ENCODE measurements at places on chromosomes 13 and 19.
A peak's percentile ranks its signal among the peaks of the same experiment; 100 is the strongest.

DNA sequence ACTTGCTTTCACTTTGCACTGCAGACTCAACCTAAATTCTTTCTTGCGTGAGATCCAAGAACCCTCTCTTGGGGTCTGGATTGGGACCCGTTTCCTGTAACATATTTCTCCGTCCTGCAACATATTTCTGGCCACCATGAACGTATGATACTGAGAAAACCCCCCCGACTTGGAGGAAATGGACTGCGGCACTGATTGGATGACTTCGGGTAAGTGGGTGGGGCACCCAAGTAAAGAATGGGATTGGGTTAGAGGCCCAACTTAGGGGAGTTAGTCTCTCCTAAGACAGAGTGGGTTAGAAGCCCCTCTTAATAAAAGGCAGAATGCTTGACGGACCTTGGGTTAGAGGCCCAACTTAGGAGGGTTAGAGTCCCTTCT, 690.4 kb downstream of the UQCRFS1 start:
- no peak for DNase-seq

DNA sequence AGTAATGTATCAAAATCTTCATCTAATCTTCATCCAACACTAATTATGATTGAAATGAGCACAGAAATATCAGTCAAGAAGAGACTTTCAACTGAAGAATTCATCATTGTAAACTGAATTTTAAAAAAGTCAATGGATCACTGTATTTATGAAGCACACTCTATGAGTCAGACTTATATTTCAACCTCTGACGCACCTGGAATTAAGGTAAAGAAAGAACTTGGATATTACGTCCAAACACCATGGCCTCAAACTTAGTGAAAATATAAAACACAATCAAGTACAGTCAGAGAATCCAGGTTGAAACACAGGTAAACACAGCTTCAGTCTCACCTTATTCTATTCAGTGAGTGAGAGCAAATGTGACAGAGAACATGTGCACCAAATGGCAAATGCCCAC, 39.5 kb downstream of the MIPEP start:
- no peak for DNase-seq

GRCh38 chr13:92547266-92547665, 679.3 kb upstream of the GPC6 start:
- DNase-seq = no peak

DNA sequence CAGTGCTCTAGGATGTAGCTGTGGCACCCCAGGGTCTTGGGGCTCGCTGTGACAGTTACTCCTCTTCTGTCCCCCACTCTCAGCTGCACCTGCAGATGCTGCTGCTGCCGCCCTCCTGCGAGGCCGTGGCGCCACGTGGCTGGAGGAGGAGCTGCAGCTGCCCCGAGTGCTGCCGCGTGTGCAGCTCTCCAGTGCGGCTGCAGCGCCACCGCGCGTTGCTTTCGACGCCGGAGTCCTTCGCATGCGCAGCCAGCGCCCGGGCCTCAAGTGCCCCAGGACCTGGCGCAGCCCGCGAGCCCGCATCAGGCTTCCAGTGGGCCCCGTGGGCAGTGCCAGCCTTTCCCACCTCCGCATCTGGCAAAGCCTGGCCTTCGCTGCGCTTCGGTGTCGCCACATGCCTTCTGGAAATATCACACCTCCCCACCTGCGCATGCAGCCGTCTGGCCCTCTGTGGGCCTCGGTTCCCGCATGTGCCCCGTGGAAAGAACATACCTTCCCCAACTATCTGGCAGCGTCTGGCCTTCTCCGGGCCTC, 692 bp upstream of the ZNF580 start:
- peak; percentile 44 for DNase-seq

DNA sequence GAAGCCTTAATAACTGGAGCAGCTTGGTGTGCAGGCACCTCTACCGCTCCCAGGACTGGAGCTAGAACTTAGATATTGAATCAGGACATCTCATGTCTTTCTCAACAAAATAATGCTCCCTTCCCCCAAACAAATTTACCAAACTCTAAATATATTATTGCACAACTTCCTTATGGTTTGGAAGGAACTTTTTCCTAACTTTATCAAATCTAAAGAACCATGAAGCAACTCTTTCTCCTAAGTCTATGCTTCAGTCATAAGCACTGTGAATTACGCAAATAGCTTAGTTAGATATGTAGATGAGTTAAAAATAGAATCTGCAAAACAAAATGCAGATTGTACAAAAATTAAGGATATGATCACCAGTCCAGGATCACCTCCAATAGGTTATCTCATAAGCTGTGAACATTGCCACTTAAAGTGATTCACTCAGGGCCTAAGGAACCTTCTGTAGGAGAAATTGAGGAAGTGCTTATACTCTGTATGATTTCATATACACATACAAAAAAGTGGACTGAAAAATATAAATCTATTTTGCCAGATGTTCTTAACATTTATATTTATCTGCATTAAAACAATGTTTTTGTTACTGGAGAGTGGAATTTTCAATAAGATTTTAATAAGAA, 20.4 kb upstream of the MAB21L1 start:
- no peak for DNase-seq

DNA sequence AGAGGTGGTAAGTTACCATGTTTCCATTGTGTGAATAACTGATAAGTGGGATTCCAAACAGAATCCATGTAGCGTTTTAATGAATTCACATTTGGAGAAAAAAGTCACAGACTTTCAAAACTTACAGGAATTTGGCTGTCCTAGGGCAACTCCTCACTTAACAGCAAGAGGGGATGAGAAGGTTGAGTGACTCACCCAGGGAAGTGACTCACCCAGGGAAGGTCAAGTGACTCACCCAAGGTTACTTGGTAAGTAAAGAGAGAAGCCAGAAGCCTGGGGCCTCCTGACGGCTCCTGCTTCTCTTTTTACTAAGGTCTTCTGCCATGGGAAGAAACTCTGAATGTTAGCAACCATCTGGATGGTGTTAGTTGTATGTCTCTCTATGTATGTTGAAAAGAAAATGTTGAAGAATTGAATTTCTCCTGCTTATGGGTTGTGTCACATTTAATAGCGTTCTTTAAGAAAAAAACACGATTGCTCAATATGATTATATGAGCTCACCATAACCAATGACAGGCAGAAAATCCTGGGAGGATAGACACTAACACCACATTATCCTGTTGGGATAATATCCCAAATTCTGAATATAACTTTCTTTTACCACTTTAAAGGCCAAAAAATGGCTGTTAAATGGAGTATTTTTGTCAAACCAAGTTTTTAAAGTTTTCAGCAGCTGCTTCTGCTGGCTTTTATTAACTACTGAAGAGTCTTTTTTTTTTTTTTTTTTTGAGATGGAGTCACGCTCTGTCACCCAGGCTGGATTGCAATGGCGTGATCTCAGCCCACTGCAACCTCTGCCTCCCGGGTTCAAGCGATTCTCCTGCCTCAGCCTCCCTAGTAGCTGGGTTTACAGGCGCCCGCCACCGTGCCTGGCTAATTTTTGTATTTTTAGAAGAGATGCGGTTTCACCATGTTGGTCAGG, 195.6 kb downstream of the GGACT start:
- DNase-seq = peak; percentile 11

GRCh38 chr19:29467824-29468401, 57.9 kb upstream of the VSTM2B start:
- DNase-seq = no peak

GRCh38 chr13:44188257-44188656, 185.4 kb upstream of the SERP2 start:
- no peak for DNase-seq

- DNase-seq = no peak
Observed at GRCh38 chr13:27137759-27138158, 33.9 kb downstream of the USP12 start.

DNA sequence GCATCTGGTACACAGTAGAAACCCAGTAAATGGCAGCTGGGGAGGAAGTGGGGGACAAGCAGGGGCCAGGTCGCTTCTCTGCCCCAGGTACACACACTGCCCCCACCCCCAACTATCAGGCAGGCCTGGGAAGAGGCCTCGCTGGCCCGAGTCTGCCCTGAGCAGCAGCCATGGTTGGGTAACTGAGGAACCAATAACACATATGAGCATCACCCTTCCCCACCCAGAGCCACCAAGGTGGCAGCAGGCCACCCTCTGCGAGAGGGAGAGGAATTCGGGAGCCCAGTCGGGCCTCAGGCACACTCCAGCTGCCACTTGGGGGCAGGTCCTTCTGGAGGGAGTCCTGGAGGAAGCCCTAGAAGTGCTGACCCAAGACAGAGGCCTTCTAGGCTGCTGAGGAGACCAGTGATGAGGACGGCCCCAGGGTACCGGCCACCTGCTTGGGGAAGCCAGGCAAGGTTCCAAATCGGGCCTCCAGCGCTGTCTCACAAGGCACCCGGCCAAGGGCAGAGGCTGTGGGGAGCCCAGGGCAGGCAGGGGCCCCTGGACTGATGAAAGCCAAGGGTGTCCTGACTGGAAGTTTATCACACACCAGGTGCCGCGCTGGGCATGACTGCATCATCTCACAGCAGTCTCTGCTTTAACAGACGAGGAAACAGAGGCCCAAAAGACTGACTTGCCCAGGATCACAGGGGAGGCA, 14.0 kb upstream of the KPTN start:
- no peak for DNase-seq

- no peak for DNase-seq
Observed at GRCh38 chr13:94009701-94010100, 469.8 kb downstream of the DCT start.

- DNase-seq = no peak
Observed at GRCh38 chr19:50651174-50651573, 1.9 kb downstream of the C19orf81 start.

- DNase-seq = no peak
Observed at GRCh38 chr13:86403181-86403580, 604.0 kb upstream of the SLITRK6 start.

DNA sequence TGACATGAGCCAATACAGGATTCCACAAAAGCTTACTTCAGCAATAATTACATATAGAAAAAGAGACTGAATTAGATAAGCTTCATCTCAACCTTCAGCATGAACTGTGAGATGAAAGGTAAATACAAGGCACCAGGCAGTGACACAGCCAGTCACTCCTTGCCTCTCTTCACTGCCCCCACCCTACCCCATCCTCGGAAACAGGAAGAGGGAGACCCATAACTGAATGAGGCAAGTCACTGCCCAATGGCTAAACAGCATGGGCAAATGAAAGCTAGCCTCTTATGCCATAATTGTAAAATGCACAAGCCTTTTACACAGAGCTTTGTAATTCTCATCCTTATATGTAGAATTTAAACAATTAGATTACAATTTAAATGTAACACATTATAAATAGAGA, 1.7 kb downstream of the ZNF160 start:
- no peak for DNase-seq

DNA sequence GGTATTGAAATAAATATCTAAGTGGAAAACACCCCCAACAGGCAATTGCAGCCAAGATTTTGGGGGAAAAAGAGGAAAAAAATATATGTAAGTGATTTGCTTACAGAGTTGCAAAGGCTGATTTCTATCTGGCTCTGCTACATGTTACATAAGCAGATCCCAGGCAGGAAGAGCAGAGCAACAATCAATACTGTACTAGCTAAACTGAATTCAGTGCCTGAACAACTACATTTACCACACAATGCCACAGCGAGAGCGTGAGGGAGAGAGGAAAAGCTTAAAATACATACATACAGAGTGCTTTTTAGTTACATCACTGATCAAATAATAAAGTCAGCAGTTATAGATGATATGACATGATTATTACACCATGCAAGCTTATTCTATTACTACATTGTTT, 665.6 kb upstream of the ARGLU1 start:
- DNase-seq = no peak

DNA sequence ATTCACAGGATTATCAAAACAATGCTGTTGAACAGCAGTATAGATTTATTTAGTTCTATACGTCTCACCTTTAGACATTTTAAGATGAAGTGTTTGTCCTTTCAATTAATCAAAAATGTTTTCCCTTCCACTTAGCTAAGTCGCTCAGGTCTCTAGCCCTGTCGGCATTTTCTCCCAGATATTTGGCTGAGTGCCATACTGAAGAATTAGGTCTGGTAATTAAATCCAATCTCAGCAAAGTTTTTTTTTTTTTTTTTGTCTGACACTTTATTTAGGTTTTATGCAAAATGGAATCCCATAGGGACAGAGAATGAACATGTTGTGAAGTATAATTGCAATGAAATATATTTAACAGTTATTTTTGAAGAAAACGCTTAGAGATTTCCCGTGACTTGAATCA, 44.1 kb downstream of the RFC3 start:
- DNase-seq = no peak

DNA sequence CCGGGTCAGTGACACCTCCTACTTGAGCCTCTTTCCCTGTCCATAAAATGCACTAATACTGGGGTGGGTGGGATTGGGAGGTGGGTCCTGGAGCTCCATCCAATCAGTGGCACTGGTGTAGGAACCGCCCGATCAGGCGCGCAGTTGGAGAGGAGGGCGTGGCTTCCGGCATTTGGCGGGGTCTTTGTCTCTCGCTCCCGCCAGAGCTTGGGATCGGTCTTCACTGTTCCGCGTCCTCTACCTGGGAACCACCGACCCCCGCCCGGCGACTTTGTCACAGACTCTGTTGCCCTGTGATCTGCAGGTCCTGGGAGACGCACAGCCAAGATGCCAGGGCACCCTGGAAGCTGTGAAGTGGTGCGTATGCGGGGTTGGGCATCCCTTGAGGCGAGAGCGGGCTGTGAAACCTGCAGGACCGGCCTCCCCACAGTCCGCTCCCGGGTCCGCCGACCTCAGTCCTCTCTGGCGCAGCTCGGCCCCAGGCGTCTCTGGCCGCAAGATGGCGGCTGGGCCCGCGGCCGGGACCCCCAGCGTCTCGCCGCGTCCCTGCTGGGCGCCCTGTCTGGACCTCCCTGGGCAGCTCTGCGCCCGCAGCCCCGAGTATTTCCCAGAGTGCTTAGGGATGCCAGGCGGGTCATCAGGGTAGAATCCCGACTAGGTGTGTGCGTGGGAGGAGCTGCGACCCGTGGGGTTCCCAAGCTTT, 41.6 kb upstream of the ZNF730 start:
- peak; percentile 30 for DNase-seq

- peak; percentile 38 for DNase-seq
Observed at GRCh38 chr19:1855040-1855827, 7.0 kb upstream of the REXO1 start.

DNA sequence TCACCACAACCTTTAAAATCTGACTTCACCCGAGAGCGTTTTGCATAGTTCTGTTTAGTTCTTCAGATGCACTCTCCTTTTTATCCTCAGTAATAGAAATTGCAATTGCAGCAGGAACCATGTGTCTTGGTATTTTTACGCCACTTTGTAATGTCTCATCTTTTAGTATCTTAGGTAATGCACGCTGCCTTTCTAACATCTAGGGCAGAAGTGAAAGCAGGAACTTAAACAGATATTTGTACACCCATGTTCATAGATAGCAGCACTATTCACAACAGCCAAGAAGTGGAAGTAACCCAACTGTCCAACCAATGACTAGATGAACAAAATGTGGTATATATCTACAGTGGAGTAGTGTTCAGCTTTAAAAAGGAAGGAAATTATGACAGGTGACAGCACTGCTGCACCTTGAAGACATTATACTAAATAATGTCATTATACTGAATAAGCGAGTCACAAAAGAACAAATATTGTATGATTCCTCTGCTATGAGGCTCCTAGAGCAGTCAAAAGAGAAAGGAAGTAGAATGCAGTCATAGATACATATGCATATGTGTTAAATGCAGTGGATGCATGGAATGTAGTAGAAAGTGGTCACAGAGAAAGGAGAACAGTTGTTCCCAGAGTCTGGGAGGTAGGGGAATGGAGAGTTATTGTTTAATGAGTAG, 105.9 kb upstream of the GJB6 start:
- no peak for DNase-seq

GRCh38 chr13:48797761-48798160, 144.0 kb downstream of the CYSLTR2 start:
- no peak for DNase-seq
